Occipital lobe (tissue), 3 donors: ENCODE measurements at places on chromosomes 13 and 19.

DNA sequence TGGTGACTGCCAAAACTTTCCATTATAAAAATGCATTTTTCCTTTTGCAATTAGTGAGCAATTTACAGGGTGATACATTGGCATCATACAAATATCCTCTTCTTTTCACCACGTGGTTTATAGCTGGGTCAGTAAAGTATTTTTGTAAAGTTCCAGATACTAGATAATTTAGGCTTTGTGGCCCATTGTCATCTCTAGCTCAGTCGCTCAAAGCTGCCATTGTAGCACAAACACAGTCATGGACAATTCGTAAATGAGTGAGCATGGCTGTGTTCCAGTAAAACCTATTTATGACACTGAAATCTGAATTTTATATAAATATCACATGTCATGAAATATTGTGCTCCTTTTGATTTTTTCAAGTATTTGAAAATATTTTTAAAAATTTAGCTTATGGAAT is 162.9 kb downstream of the USP12 start:
- DNase-seq: no peak

- no peak for DNase-seq
Observed at GRCh38 chr19:45475537-45476291, 7.9 kb downstream of the FOSB start.

GRCh38 chr19:16087940-16088339 is 11.6 kb downstream of the TPM4 start:
- no peak for DNase-seq

- DNase-seq: no peak
Observed at GRCh38 chr13:87999240-87999700, 328.1 kb downstream of the SLITRK5 start.

- no peak for DNase-seq
Observed at GRCh38 chr19:44582581-44583265, 30.6 kb upstream of the IGSF23 start.

GRCh38 chr13:87122551-87122950 is 548.6 kb upstream of the SLITRK5 start:
- no peak for DNase-seq

- DNase-seq: no peak
Observed at GRCh38 chr19:28546148-28546685, 666.7 kb downstream of the UQCRFS1 start.

DNA sequence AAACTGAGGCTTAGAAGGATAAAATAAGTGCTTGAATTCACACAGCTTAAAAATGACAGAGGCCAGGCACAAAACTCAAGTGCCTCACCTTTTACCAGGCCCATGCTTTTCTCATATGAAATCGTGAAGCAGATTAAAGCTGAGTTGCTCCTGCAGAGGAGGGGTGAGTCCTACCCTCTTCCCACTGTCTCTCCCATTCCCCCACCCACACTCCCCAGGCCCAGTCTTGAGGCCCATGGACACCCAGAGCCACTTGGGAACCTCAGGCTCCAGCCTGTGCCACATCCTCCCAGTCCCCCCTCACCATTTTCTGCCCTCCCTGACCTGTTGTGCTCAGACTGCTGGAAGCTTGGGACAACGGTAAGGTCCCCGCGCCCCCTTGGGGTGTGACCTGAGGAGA is 17.5 kb downstream of the ZNF574 start:
- DNase-seq: no peak

GRCh38 chr13:34913040-34913439 is 29.0 kb upstream of the NBEA start:
- no peak for DNase-seq

- DNase-seq: no peak
Observed at GRCh38 chr19:52533901-52534300, 6.4 kb downstream of the ZNF808 start.

DNA sequence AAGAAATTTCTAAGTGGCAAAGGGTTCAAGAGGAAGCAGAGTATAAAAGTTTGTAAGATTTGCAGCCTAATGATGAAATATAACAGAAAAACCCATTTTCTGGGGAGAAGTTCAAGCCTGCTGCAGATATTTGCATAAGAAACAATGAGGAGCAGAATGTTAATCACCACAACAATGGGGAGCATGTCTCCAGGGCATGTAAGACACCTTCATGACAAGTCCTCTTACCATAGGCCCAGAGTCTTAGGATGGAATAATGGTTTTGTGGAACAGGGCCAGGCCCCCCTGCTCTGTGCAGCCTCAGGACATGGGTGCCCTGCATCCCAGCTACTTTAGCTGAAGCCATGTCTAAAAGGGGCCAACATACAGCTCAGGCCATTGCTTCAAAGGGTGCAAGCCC is 809.0 kb upstream of the SLITRK5 start:
- DNase-seq: no peak

GRCh38 chr19:46388311-46389095 is 24.9 kb downstream of the CCDC8 start:
- DNase-seq: no peak

- no peak for DNase-seq
Observed at GRCh38 chr13:76886005-76886291, 257 bp downstream of the KCTD12 start.

DNA sequence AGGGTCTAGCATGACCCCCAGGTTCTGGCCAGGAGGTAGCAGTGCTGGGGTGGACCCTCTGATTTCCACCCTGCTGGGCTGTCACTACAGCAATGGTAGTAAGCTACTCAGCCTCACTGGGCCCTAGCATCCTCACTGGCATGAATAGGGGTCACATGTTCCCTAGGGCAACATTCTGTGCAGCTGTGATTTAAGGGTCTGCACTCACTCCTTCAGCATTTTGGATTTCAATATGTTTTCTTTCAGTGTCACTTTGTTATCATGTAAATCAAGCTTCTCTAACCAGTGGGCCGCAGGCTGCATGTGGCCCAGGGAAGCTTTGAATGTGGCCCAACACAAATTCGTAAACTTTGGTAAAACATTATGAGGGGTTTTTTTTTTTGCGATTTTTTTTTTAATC is 57.8 kb downstream of the SPATA13 start:
- no peak for DNase-seq

DNA sequence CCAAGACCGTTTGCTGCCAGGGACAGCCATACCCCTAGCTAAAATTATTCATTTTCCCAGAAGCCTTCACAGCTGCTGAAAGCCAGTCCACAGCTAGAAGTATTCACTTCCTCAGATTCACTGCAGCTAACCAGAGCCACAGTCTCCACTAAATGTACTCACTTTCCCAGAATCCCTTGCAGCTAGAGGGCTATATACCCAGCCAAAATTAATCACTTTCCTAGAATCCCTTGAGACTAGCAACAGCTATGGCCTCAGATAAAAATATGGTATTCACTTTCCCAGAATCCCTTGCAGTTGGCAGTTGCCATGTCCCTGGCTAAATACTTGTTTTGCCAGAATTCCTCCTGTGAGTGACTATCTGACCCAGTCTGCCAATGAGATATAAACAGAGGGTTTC is 13.8 kb upstream of the MEIS3 start:
- no peak for DNase-seq

- DNase-seq: no peak
Observed at GRCh38 chr13:45138282-45138681, 18.0 kb downstream of the GTF2F2 start.

DNA sequence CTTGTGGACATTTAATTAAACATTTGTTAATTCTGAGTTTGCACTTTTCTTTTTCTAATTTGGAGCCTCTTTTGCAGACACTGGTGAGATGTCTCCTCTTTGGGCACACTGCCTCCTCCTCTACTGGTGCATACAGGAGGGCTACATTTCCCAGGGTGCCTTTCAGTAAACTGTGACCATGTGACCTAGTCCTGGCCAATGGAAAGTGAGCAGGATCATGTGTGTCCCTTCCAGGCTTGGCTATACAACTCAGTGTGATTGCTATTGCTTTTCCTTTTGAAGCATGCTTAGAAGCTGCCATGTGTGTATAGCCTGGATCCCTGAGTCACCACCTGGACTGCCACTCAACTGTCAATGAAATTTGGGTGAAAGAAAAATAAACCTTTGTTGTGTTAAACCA is 4.5 kb downstream of the IZUMO2 start:
- DNase-seq: no peak

GRCh38 chr13:113595131-113595530 is 10.6 kb downstream of the TFDP1 start:
- no peak for DNase-seq

DNA sequence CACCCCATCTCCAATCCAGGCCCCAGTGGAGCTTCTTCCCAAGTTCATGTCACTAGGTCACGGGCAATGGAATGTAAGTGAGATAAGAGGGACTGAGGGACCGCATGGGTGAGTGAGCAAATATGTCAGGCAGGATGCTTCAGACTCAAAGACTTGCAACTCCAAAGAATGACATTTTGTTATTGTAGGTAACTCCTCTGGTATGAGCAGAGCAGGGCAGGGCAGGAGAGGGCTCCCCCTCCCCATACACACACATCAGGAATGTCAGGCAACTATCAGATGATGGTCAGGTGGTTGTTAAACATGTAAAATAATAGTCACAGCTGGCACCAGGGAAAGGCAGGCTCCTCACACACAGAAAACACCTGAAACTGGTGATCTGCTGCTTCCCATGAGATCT is 10.6 kb downstream of the ERVV-2 start:
- DNase-seq: no peak

DNA sequence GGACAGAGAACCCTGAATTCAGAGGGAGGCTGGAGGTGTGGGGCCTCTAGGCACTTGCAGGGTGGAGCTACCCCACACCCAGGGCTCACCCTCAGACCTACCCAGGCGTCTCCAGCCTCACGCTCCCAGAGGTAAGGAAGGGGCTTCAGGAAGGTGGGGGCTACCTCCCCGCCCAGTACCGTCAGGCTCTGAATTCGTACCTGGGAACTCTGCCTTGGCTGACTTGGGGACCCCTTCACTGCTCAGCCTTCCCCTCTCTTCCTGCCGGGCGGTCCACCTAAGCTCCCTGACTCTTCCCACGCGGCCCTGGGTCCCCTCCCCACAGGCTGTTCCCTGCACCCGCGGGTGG is 28.5 kb upstream of the PARP4 start:
- DNase-seq: no peak

- DNase-seq: no peak
Observed at GRCh38 chr13:64551755-64552154, 2678.4 kb downstream of the PCDH9 start.

DNA sequence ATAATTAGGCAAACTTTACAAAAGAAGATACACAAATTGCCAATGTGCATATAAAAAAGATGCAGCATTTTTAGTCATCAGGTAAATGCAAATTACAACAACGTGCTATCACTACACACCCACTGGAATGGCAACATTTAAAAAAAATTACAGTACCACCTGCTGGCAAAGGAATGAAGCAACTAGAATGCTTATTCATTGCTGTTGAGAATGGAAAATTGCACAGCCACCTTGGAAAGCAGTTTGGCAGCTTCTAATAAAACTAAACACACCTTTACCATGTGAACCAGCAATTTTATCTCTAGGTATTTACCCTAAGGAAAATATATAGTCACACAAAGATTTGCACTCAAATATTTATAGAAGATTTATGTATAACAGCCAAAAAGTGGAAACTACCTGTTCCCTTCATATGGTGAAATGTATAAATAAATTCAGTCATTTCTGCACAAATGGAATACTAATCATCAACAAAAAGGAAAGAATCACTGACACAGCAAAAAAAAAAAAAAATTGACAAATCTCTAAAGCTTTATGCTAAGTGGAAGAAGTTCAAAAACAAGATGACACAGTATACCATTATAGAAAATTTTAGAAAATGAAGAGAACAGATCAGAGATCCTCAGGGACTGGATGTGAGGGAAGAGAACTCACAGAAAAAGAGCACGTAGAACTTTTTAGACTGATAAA is 30.3 kb downstream of the OXGR1 start:
- no peak for DNase-seq

GRCh38 chr13:41694545-41695301 is 237.4 kb downstream of the RGCC start:
- no peak for DNase-seq

- no peak for DNase-seq
Observed at GRCh38 chr19:33649627-33650305, 28.0 kb downstream of the CHST8 start.

DNA sequence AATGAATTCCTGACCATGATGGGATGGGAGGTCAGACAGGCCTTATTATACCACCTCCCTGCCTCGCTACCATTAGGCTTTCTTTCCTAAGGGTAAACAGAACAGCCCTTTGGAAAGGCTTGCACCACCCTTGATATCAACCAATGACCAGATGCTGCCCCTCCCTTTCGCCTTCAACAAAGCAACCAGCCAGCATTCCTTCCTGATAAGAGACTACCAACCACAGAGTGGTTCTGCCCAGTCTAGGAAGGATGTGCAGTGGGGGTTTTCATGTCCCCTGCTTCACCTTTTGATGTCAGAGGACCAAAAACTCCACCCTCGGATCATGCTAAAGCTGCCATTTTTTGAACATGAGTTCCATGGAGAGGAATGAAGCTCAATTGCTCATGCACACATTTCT is 21.7 kb downstream of the TEX30 start:
- no peak for DNase-seq

DNA sequence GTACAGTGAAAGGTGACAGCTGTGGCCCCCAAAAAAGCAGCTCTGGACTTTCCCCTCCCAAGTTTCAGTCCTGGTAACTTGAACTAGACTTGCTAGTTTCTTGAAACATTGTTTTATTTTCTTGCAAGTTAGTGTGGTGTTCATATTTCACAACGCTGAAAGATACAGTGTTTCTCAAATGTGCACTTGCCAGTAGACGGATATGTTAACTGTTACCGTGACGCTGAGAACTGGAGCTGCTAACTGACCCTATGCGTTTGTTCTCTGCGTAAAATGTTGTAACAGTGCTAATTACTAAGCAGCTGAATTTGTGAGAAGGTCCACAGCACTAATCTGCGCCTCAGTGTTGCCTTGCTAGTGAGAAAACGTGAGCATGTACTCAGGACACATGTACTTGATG is 79.6 kb downstream of the GGACT start:
- DNase-seq: no peak

DNA sequence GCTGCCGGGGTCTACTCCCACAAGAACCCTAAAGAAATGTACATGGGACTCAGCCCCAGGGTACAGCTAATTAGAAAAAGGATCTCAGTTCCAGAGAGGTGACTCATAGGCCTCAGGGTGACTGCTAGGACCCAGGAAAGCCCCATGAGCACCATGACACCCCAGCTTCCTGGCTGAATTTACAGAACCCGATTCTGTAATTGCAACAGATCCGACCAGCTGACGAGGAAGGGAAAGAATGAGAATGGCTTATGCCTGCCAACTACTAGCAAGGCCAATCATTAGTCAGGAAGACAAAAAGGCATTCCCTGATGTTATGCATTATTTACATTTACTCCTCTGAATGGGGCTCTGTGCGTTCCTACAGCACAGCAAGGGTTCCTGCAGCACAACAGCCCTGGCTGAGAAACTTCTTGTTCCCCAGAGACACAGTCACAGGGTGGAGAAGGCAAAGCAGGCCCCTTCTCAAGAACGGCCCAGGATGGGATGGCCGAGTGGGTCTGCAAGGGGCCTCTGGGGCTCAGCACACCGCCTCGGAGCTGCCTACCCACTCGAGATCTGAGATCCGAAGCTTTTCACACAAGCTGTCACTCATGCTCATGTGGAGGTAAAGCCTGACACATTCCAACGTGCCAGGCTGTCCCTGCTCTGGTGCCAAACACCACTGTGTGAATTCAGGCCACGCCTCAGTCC is 27.2 kb downstream of the PBX4 start:
- no peak for DNase-seq
